Epithelial cell of esophagus (primary cell): ENCODE measurements at places on chromosomes 4 and X.
A peak's percentile ranks its signal among the peaks of the same experiment; 100 is the strongest.

- DNase-seq: peak; percentile 96
These were observed 42.9 kb downstream of the EVC start for GRCh38 chr4:5753766-5754528.

GRCh38 chr4:45648846-45649245, 475.0 kb downstream of the GABRG1 start:
- DNase-seq: no peak

DNA sequence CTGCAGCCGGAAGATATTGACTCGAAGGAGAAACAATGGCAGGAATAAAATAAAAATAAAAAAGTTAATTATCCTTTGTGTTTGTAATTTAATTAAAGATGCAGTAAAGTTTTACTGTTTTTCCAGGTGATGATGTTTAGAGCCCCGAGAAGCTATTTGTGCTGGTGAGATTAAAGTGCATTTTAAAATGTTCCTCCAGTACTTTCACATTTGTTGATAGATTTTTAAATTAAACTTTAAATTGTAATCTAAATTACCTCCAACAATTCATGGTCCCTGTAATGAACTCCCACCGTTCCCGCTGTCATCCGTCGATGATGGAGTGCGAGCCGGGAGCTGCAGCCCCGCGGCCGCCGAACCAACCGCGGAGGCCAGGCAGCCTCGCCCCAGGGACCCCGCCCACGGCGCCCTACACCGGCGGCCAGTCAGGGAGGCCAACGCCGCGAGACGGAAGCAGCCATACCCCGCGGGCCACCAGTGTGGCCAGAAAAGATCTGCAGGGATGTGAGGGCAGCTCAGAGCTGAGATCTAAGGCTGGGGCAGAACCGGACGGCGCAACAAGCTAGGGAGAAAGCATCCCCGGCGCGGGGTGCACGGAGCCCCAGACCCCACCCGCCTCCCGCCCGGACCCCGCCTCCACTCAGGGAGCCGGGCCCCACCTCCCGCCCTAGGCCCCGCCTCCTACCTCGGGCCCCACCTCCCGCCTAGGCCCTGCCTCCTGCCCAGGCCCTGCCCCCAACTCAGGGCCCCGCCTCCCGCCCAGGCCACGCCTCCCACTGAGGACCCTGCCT, 104.0 kb downstream of the FAM53A start:
- DNase-seq: peak; percentile 57

- DNase-seq: peak; percentile 88
These were observed 10.5 kb downstream of the PTTG2 start for GRCh38 chr4:37970702-37971101.

- peak; percentile 35 for DNase-seq
These were observed 149.2 kb downstream of the TBL1X start for GRCh38 chrX:9614016-9614415.

- no peak for DNase-seq
These were observed 413.4 kb upstream of the AGA start for GRCh38 chr4:177855507-177856197.

DNA sequence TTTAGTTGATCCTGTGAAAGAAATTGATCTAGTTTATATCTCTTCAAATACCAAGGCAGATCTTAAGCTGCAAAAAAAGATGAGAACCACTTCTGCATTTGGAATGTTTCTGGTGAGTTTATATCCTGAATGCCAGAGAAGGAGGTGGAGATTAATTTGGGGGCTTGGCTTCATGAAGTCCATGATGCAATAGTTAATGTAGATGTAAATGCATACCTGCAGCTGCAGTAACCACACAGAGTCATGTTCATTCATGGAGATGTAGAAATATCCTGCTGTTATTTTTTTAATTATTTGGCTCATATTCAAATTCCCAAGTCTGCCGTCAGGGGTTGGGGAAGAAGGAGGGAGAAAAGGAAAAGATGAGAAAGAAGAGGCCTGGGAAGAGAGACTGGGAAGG, at the start of gene SULT1E1:
Gene SULT1E1 (minus strand): TSS at position 94 of the 400 bp plus-strand sequence. CDS start 2,501 bp downstream, outside the sequence.
- peak; percentile 93 for DNase-seq

DNA sequence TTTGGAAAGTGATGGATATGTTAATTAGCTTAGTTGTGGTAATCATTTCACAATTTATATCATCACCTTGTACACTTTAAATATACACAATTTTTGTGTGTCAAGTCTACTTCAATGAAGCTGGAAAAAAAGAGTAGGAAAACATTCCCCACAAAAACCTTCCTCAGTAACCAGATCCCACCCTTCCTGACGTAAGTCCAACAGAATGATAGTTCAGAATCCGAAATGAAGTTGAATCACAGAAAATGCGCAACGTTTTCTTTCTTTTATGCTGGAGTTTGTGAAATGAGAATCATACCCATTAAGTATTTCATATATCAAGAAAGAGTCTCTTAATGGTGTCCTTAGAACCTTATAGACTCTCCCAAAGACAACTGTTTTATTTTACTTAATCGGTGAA, 292.9 kb downstream of the USP46 start:
- no peak for DNase-seq

- peak; percentile 98 for DNase-seq
These were observed 327.3 kb downstream of the MAPK10 start for GRCh38 chr4:86032476-86033022.

GRCh38 chr4:171101845-171102244, 711.4 kb upstream of the GALNTL6 start:
- DNase-seq: no peak

DNA sequence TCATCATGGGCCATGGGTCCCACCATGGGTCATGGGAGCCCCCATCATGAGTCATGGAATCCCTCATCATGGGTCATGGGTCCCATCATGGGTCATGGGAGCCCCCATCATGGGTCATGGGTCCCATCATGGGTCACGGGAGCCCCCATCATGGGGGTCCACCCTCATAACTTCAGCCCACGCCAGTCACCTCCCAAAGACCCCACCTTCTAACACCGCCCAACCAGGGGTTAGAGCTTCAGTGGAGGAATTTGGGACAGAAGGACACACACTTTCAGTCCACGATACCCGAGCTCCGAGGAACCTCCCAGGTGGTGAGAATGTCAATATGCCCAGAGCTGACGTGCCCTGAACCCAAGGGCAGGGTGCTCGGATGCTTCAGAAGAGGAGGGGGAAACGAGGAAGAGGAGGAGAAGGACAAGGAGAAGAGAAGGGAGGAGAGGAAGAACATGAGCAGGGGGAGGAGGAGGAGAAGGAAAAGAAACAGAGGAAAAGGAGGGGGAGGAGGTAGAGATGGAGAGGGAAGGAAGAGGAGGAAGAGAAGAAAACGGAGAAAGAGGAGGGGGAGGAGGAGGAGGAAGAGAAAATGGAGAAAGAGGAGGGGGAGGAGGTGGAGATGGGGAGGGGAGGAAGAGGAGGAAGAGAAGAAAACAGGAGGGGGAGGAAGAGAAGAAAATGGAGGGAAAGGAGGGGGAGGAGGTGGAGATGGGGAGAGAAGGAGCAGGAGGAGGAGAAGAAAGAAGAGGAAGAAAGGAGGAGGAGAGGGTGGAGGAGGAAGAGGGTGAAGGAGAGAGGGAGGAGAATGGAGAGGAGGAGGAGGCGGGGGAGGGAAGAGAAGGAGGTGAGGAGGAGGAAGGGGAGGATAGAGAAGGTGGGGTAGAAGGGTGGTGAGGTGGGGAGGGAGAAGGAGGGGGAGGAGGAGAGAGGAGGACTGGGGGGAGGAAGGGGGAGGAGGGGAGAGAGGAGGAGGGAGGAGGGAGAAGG, 17.7 kb downstream of the IL3RA start:
- DNase-seq: no peak

DNA sequence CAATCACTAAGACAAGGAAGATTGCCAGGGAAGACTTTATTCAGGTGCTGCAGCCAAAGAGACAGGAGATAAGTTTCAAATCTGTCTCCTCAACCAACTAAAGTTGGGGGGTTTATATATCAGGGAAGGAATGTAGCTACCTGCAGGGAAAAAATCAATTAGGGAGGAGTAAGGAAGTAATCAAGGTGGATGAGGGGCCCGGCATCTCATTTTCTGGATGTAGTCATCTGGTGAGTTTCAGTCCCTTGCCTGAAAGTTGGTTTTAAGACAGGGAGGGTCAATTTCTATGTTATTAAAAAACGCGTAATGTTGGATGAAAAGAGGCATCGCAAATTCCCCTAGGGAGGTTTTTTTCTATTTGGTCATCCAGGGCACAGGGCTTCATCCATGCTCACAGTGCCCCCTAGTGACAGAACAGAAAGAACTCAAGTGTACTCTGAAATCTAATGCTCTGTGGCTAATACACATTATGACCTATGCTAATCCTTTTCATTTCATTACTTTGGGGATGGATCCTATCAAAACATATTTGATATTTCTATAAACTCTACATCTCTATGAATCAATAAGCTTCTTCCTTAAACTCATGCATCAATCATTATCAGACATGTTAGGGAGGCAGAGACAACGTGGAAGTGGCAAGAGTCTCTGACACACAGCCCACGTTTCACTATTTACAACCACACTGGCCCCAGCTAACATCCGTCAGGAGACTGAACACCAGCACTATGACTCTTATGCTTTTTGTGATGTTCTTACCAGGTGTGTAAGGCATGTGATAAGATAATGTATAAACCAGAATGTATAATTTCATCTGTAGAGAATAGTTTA, 1577.0 kb upstream of the TENM3 start:
- DNase-seq: peak; percentile 75

DNA sequence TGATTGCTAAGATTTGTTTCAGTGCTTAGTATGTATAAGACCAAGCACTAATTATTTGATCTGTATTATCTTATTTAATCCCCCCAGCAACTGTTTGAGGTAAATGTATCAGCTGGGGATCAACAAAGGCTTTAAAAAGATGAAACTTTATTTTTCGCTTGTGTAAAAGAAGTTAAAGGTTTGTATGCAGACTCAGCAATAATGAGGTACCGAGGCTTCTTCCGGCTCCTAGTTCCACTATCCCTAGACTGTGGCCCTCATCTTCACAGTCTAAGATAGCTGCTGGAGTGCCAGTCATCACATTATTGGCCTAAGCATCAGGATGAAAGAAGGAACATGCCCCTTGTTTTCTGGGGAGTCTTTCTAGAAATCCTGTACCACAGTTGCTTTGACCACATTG, 105.6 kb upstream of the SCML1 start:
- no peak for DNase-seq

DNA sequence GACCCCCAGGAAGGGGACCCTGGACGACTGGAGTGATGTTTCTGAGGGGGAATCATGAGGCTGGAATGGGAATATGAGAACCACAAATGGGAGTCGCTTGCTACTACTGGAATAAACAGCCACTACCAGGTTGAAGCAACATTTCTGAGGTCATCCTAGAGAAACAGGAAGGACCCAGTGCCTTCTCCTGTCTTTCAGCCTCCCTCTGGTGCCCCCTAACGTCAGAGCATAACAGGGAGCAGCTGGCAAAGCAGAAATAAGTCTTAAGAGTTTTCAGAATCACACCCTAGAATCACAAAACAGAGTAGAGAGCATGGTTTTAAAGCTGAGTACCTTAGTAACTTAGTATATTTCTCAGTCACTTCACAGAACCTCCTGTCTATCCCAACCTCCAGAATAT, 347.8 kb upstream of the PITX2 start:
- peak; percentile 69 for DNase-seq

GRCh38 chr4:98728433-98728832, 70.0 kb upstream of the TSPAN5 start:
- peak; percentile 66 for DNase-seq

- no peak for DNase-seq
These were observed 29.3 kb downstream of the DAPP1 start for GRCh38 chr4:99845708-99846469.

GRCh38 chrX:66676990-66677389, 38.1 kb upstream of the EDA2R start:
- DNase-seq: peak; percentile 74

DNA sequence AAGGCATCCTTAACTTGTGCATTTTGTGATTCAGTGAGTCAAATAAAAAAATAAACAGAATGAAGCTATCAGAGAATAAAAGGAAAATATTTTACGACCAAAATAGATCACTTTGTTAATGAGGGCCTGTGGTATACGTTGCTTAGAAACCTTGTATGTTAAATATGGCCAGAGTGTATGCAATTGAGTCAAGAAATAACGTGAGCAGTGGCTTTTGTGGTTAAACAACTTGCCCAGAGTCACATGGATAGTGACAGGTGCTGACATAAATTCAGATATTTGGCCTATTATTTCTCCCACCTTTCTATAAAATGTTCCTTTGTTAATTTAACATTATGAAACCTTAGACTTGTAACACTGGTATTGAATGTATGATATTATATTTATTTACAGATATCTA, 393.4 kb downstream of the PABPC4L start:
- DNase-seq: no peak

GRCh38 chrX:46716796-46717195, 42.1 kb downstream of the SLC9A7 start:
- no peak for DNase-seq

GRCh38 chr4:100848841-100849240, 331.0 kb upstream of the EMCN start:
- DNase-seq: peak; percentile 13

GRCh38 chr4:80107374-80107773, 34.3 kb upstream of the ANTXR2 start:
- no peak for DNase-seq

GRCh38 chr4:114813961-114814360, 215.4 kb downstream of the UGT8 start:
- DNase-seq: no peak

GRCh38 chr4:98433691-98434090, 172.5 kb downstream of the RAP1GDS1 start:
- DNase-seq: peak; percentile 15

DNA sequence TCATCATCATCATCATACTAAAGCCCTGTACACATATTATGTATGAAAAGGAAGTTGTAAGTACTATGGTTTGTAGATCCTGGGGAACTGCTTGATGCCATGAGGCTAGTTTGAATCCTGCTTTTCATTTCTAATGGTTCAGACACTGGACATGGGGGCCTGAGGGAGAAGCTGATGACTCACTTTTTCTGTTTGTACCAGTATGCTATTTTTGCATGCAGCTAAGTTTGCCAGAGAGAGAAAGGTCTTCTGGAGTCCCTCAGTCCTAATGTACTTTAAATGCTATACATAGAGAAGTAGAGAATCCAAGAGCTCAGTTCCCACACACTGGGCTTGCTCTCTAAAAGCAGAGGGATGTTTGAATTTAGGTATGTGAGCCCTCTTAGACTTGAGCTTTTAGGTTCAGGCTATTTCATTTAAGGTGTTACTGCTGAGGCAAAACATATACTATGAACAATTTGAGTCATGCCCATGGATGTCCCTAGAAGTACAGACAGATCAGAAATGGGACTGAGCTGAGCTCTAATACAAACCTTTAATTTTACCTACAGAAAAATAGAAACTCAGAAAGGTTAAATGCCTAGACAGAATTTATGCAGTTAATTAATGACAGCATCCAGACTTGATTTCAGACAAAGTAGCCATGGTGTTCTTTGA, 17.6 kb upstream of the HS3ST1 start:
- DNase-seq: no peak

GRCh38 chrX:38233891-38234667, 13.4 kb upstream of the SRPX start:
- peak; percentile 53 for DNase-seq

DNA sequence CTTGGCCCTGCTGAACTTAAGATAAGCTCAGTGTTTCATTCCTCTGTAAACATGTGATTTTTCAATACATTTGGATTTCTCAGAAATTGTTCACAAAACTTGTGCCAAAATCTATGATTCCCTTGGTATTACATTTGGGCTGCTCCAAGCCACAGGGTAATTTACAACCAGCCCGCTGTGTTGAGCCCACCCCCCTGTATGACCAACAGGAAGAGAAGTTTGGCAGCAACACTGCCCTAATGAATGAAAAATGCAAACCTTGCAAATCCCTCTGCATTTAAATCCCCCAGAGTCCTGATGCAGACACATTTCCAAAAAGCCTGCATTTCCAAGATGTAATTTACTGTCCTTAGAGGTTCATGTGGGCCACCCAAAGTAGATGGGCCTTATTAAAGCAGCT, 34.1 kb upstream of the GAB1 start:
- no peak for DNase-seq
